Activated CD4-positive, alpha-beta T cell treated with anti-CD3 and anti-CD28 coated beads, Interleukin-2, amount 50 U/mL, for 24 hours (primary cell): ENCODE measurements at places on chromosomes 11 and 22.

DNA sequence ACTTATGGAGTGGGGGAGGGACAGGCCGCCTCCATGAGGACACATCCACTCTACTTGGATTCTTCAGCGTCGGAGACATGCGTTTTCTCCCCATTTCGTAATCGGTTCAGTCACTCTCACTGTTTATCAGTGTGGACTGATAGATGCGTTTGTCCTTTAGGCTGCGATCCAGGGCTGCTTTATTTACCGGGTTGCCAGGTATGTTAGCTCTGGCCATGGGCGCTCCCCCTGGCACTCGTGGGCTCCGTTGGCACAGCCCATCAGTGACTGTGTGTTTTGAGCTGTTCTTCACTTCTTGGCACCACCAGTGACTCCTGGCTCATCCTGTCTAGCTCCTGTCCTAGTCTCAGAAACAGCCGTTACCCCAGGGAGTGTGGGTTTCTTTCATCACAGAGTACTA lies 1203.3 kb downstream of the BRD1 start:
- no peak for DNase-seq

- no peak for DNase-seq
These were observed 71.9 kb downstream of the MICAL2 start for GRCh38 chr11:12182302-12182675.

DNA sequence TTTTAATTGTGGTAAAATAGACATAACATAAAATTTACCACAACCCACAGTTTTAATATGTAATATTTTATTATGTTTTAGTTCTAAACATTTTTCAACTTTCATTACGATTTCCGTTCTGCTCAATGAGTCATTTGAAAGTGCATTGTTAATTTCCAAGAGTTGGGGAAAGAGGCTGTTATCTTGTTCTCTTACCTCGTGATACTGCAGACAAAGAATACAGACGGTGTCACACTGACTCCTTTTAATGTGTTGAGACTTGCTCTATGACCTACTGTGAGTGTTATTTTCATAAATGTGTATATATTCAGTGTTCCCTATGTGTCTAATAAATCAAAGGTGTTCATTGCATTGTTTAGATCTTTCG lies 10.8 kb upstream of the RAC2 start:
- DNase-seq: no peak

DNA sequence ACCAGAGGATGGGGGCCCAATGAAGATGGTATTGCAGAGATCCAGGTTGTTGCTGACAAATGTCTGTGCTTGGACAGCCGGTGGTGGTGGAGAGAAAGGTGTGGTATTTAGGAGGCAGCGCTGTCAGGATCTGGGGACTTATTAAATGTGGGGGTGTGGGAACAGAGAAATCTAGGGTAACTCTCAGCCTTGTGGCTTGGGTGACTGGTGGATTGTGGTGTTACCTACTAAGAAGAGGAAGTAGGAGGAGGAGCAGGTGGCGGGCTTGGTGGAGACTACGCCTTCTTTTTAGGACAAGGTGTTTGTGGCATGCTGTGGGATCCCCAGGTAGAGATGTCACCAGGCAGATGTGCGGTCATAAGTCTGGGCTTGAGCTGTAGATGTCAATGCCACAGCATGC lies 144.0 kb downstream of the GRIK4 start:
- no peak for DNase-seq

DNA sequence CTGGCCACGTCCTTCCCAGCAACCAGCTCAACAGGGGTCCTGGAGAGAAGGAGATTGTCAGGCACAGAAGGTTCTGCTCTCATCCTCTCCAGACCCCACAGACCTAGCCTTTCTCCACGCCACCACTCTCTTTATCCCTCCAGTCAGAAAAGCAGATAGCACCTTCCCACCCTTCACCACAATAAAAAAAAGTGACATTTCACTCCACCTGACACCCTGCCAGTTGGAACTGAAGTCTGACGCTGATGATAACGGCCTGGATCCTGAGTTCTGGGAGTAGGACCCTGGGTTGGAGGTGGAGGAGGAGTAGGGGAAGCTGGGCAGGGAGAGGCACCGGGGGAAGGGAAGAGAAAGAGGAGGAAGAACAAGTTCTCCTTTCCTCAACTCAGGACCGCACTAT lies 127.5 kb upstream of the ANO1 start:
- DNase-seq: no peak

- no peak for DNase-seq
These were observed 168.8 kb upstream of the SYT13 start for GRCh38 chr11:45454917-45455401.

GRCh38 chr22:23168391-23169042 lies 11.8 kb upstream of the BCR start:
- DNase-seq: no peak

DNA sequence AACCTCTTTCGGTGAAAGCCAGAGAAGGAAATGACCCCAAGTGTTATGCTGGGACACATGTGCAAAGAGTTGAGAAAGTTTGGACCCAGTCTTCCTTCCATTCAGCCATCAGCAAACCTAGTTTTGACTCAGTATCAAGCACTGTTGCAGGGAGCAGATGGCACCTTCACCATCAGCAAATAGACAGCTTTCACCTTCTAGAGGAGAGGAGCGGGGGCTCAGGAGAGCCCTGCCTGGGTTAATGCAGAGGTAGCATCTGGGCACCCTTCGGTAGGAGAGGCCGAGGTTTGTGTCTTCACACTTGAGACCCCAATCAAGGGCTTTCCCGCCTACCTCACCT lies 16.2 kb upstream of the MFRP start:
- no peak for DNase-seq

DNA sequence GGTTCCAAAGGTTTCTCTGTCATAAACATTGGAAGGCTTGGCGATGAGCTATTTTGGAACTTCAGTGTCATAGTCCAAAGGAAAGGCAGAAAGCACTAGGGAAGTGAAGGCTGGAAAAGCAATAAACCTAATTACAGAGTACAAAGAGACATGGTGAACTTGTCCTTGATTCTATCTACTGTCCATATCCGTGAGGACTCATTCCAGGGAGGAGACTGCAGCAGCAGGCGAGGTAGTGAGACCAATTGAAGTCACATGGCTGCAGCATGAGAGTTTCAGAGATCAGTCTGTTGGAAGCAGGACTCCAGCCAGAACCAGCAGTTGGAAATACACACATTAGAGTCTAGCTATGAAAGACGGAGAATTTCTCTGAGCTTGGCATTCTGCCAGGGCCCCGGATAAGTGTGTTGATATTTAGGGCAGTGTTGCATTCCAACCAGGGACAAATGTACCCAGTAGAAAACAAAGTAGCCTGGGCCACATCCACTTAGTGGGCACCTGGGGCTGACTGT lies 54.1 kb upstream of the ARHGAP42 start:
- no peak for DNase-seq

GRCh38 chr11:83162377-83162776 lies 5.4 kb downstream of the PCF11 start:
- DNase-seq: no peak

DNA sequence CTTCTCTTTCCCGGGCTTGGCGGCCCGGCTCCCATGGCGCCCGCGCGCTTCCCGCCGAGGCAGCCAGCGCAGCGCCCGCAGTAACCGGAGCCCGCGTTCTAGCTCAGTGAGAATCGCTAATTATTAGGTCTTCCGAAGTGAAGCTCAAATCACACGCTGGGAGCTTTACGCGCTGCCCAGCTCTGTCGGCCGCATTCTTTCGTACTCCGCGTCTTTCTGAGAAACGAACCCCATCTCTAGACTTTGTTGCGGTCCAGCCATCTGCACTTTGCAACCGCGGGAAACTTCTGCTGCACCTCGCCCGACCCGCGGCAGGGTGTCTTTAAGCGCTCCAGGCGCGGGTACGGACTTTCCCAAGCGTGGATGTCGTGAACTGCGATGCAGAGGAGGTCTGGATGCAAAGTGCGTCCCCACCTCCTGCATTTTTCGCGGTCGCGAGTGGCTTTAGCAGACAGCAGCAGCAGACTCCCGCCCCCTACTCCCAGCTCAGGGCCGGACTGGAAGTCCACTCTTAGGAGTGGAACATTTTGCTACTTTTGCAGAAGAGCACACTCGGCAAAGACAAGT lies 6.0 kb upstream of the PAX6 start:
- DNase-seq: no peak
